ENCODE measurements at places on chromosomes 4 and X. TPM values are rescaled to one million over a fixed set of nuclear protein-coding genes. Genes with fewer than 3 reads are reported as not detected.

The ASB9 gene
- 8.3 TPM for total RNA-seq

The IGFBP7 gene
- 40.4 TPM for total RNA-seq

The EXOC1L gene
- not detected for total RNA-seq

The LONRF3 gene
- total RNA-seq: 0.84 TPM

The BGN gene
- total RNA-seq: 9.0 TPM

The GPRASP1 gene
- 2.4 TPM for total RNA-seq

The OTUD6A gene
- not detected for total RNA-seq

The TMEM31 gene
- not detected for total RNA-seq

- no peak overlapping the region for H3K27ac ChIP-seq
- no peaks in the 10 kb centered on the region for H3K36me3 ChIP-seq
- no peak overlapping the region for H3K4me3 ChIP-seq
Measured at GRCh38 chr4:1784789-1785591, 8.1 kb upstream of the FGFR3 start.

GRCh38 chrX:17537723-17538243 is 162.8 kb downstream of the NHS start:
- no peak overlapping the region for H3K4me3 ChIP-seq
- H3K27ac ChIP-seq: no peak overlapping the region
- H3K36me3 ChIP-seq: no peaks in the 10 kb centered on the region
- H3K27me3 ChIP-seq: no peaks in the 10 kb centered on the region

- H3K36me3 ChIP-seq: peaks cover 5% of the 10 kb centered on the region
- H3K4me1 ChIP-seq: no peaks in the 10 kb centered on the region
- no peaks in the 10 kb centered on the region for H3K27me3 ChIP-seq
Measured at GRCh38 chr4:1984406-1985191, 24.2 kb downstream of the NELFA start.

- DNase-seq: no peak
- H3K4me3 ChIP-seq: no peak overlapping the region
- no peaks in the 10 kb centered on the region for H3K27me3 ChIP-seq
- H3K27ac ChIP-seq: no peak overlapping the region
- H3K4me1 ChIP-seq: no peaks in the 10 kb centered on the region
Measured at GRCh38 chrX:132568291-132568690, 79.5 kb upstream of the MBNL3 start.

GRCh38 chr4:70629469-70630090 is 1.0 kb downstream of the ENAM start:
- no peak overlapping the region for H3K27ac ChIP-seq
- H3K4me1 ChIP-seq: peaks cover 4% of the 10 kb centered on the region
- no peak for DNase-seq

GRCh38 chrX:79412972-79413371 is 45.8 kb upstream of the ITM2A start:
- no peak overlapping the region for H3K4me3 ChIP-seq
- H3K36me3 ChIP-seq: no peaks in the 10 kb centered on the region
- no peak for DNase-seq
- H3K4me1 ChIP-seq: no peaks in the 10 kb centered on the region

DNA sequence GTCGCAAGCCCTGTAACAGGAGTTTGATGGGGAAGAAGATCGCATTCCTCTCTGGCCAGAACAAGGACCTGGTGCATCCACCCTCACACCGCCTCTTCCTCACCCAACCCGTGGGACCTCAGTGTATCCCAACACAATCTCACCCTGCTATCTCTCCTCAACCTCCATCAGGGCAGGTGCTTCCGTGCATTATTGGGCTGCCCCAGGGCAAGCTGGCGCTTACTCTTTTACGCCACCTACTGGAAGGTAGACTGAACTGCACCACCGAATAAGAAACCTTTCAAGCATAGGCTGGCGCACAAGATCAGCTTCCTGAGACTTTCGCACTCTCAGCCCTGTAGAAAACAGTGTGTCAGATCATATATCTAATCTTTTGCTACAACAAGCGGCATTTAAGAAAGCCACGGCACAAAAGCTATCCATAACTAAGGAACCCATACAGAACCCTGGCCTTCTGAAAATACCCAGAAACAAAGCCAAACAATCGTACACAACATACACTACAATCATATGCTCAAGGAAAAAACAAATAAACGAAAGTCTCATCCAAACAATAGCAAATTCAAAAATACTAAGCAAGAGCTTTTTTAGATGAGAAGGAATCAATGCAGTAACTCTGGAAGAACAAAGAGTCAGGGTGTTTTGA is 209.3 kb downstream of the UGT8 start:
- no peak overlapping the region for H3K27ac ChIP-seq
- H3K4me3 ChIP-seq: no peak overlapping the region
- H3K36me3 ChIP-seq: no peaks in the 10 kb centered on the region
- no peaks in the 10 kb centered on the region for H3K27me3 ChIP-seq
- peak; percentile 66 for DNase-seq
- no peaks in the 10 kb centered on the region for H3K4me1 ChIP-seq

DNA sequence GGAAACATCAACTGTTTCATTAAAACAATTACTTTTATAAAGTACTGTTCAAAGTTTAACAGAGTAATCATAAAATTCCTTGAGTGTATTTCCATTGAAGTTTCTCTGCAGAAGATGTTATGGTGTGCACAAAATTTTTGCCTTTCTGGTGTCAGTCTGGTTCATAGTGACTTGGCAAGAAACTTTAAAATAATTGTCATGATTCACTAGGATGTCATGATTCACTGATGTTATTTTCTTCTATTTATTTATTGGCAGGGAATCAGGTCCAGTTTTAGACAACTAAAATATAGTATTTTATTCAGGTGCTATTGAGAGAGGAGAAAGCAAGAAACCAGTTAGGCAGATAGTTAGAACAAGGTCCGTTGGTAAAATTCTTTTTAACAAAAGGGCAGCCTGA is 3.8 kb downstream of the UGT2A1 start:
- H3K4me3 ChIP-seq: no peak overlapping the region
- DNase-seq: no peak
- H3K27me3 ChIP-seq: no peaks in the 10 kb centered on the region

- H3K4me3 ChIP-seq: no peak overlapping the region
- H3K27me3 ChIP-seq: no peaks in the 10 kb centered on the region
- no peak overlapping the region for H3K27ac ChIP-seq
- no peaks in the 10 kb centered on the region for H3K36me3 ChIP-seq
- H3K4me1 ChIP-seq: no peaks in the 10 kb centered on the region
- no peak for DNase-seq
Measured at GRCh38 chr4:179894066-179894778, 2349.0 kb upstream of the TENM3 start.

- H3K4me3 ChIP-seq: no peak overlapping the region
- H3K36me3 ChIP-seq: no peaks in the 10 kb centered on the region
- H3K27ac ChIP-seq: no peak overlapping the region
- H3K4me1 ChIP-seq: no peaks in the 10 kb centered on the region
- no peak for DNase-seq
Measured at GRCh38 chr4:35939751-35940150, 304.6 kb downstream of the ARAP2 start.

DNA sequence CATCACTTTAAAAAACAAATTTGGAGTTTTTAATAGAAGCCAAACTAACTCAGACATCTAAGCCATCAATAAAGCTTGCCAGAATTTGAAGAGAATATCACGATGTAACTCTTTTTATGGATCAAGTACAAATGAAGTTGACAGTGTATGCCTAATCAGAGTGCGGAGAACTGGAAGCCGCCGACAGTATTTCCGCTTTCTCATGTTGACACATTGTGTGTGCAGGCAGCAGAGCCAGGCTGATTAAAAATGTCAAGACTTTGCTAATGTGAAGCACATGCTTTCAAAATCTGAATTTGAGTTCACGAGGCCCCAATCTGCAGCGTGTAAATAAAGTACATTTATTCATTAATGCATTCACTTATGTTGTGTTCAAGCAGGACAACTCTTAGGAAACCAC is 161.2 kb downstream of the TENM3 start:
- H3K27me3 ChIP-seq: no peaks in the 10 kb centered on the region
- H3K27ac ChIP-seq: no peak overlapping the region
- H3K4me1 ChIP-seq: no peaks in the 10 kb centered on the region
- H3K4me3 ChIP-seq: no peak overlapping the region
- DNase-seq: no peak

- H3K27ac ChIP-seq: no peak overlapping the region
- no peaks in the 10 kb centered on the region for H3K27me3 ChIP-seq
- H3K4me3 ChIP-seq: no peak overlapping the region
- H3K36me3 ChIP-seq: no peaks in the 10 kb centered on the region
- no peak for DNase-seq
Measured at GRCh38 chrX:23504895-23505294, 162.4 kb upstream of the PRDX4 start.

- DNase-seq: no peak
- no peaks in the 10 kb centered on the region for H3K36me3 ChIP-seq
- no peaks in the 10 kb centered on the region for H3K4me1 ChIP-seq
- no peak overlapping the region for H3K27ac ChIP-seq
Measured at GRCh38 chr4:124066595-124066994, 645.9 kb downstream of the ANKRD50 start.

DNA sequence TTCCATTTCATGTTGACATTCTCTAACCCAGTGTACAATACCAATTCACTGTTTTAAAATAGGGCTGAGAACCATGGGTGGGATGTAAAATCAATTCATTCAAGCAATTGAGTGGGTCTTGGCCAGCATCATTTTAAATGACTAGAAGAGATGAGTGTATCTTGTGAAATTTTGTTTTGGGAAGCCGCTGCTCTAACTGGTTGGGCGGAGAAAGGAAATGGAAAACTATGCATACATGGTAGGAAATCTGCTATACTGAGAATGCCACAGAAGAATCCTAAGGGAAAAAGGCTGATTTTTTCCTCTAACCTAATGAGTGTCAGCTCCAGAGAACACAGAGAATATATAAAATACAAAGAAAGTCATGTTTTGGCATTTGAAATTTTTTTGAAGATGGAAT is 54.8 kb upstream of the DCLK2 start:
- DNase-seq: no peak
- H3K4me1 ChIP-seq: no peaks in the 10 kb centered on the region
- no peak overlapping the region for H3K4me3 ChIP-seq

GRCh38 chr4:130147641-130148040 is 1051.7 kb downstream of the C4orf33 start:
- H3K36me3 ChIP-seq: no peaks in the 10 kb centered on the region
- DNase-seq: no peak
- H3K27me3 ChIP-seq: no peaks in the 10 kb centered on the region
- H3K4me1 ChIP-seq: no peaks in the 10 kb centered on the region
- H3K27ac ChIP-seq: no peak overlapping the region

DNA sequence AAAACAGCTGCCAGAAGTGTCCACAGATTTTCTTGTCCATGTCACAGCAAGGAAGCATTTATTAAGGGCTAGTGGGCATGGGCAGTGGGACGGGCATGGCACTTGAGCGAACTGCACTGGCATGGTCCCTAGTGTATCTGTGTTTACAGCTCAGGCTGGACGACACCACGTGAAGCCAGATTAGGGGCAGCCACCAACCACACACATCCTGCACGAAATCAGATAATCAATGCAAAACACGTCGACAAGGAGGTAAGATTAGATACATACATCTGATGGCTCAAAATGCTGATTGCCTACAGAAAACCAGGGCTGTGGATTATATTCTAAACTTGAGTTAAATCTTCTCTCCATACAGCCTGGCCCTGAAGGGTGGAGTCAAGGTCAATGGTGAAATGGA is 103.8 kb upstream of the ATP6AP2 start:
- H3K27ac ChIP-seq: no peak overlapping the region
- H3K27me3 ChIP-seq: no peaks in the 10 kb centered on the region
- no peak overlapping the region for H3K4me3 ChIP-seq
- no peaks in the 10 kb centered on the region for H3K36me3 ChIP-seq
- no peak for DNase-seq
- peaks cover 22% of the 10 kb centered on the region for H3K4me1 ChIP-seq

DNA sequence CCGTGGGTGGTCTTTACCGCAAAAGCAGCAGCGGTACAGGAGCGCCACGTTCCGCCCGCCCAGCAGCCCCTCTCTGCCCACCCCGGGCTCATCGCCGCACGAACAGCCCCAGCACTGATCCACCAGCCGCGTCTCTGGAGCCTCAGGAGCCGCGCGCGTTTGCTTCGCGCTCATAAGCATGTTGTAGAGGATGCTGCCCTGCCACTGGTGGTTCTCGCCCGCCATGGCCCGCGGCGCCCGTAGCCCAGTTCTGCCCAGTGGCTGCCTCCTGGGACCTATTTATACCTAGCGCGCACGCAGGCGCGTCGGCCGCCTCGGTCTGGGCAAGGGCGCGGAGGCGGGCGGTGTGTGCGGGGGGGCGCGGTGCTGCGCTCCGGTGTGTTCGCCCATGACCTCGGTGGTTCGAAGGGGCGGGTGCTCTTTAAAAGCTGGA is at the start of gene NR0B1:
Gene NR0B1, minus strand, starts transcription at position 252 of the 433 bp plus-strand sequence. Its CDS starts 27 bp downstream, at position 225.
- H3K4me3 ChIP-seq: no peak within 1 kb of the TSS
- no peak within 1 kb of the TSS for H3K27ac ChIP-seq
- no peaks in the 10 kb centered on the region for H3K36me3 ChIP-seq

Measured in Caco-2 (cell line).